NCI-H460 (cell line): ENCODE measurements at places on chromosomes 1 and 21. TPM values are rescaled to one million over a fixed set of nuclear protein-coding genes. Genes with fewer than 3 reads are reported as not detected.

SERINC2 gene
- total RNA-seq = 3.7 and 4.6 TPM in 2 replicates

SMIM11 gene
- 21.3 and 37.1 TPM in 2 replicates for total RNA-seq

TMEM82 gene
- total RNA-seq = not detected in 2 replicates

BEND5 gene
- total RNA-seq = not detected in 2 replicates

EDEM3 gene
- 49.9 and 56.0 TPM in 2 replicates for total RNA-seq

HOOK1 gene
- 0.02 TPM in 1 of 2 replicates, not detected in the other for total RNA-seq

GRCh38 chr1:82273816-82274215, 473.1 kb downstream of the ADGRL2 start:
- DNase-seq = no peak

DNA sequence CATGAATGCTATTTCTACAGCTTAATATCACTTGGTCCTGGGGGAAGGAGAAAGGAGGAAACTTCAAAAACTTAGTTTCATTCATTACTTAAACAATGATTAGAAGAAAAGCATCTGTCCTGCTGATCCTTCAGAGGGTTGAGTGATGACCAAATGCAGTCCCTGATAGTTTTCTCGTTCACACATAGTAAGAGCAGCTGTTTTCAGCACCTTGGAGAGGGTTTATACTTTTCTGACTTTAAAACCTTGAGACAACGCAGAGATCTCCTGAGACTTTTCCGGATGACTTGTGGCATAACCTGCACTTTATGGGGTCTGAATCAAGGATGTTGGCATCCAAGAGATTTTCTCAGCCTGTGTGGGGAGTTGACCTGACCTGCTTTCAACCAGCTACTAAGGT, 94.0 kb upstream of the KCND3 start:
- DNase-seq = peak; percentile 11

- DNase-seq = no peak
Observed at GRCh38 chr21:35528116-35529042, 479.3 kb upstream of the RUNX1 start.

DNA sequence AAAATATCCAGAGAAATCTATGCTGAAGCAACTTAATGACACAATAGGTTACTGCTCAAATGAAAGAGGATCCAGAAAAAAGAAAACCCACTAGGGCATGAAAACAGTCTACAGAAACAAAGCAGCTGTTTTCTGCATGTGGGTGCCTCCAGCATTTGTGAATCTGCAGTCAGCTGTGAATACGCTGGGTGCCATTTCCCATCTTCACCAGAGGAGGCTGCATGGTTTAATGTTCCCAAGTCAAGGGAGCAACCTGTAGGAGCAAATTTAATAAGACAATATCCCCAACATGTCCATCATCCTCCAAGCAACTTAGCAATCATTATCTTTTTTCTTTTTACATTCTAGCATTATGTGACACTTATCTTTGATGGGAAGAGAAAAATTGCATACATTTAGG, 396.6 kb downstream of the BRINP2 start:
- no peak for DNase-seq

DNA sequence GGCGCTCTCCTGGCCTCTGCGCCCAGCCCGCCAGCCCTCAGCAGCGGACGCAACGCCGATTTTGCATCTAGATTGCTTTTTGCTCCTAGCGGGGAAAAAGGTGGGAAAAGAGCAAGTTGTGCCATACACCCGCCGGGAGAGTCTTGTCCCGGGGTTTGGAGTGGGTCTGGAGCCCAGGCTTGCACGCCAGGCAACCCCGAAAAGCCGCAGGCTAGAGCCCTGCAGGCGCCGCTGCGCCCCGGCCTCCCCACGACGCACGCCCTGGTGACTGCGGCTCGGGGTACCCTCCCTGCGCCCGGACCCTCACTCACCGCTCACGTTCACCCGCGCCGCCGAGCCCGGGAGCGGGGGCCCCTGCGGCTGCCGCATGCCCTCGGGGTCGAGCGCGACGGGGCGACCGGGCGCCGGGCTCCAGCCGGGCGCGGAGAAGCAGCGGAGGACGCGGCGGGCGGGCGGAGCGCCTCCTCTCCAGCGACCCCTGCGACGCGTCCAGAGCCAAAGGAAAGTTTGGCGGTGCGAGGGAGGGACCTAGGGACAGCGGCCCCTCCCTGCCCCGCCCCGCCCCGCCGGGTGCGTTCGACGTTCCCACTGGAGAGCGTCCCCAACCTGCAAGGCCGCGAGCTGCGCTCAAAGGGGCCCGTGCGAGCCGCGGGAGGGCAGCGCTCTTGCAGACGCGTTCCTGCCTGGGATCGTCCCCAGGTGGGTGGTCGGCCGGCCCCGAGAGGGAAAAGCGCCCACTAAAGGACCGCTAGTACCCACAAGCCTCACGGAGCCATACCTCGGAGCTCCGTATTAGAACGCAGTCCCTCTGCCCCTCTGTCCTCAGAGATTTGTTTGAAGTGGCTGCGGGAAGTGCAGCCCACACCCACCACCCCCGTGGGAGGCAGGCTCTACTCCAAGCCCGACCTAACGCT, at the start of gene LPAR3:
Gene LPAR3, minus strand, starts transcription at position 502 of the 914 bp plus-strand sequence. CDS start 27,086 bp downstream, outside the sequence.
- no peak for DNase-seq
